ENCODE measurements at places on chromosomes 12 and 14.

DNA sequence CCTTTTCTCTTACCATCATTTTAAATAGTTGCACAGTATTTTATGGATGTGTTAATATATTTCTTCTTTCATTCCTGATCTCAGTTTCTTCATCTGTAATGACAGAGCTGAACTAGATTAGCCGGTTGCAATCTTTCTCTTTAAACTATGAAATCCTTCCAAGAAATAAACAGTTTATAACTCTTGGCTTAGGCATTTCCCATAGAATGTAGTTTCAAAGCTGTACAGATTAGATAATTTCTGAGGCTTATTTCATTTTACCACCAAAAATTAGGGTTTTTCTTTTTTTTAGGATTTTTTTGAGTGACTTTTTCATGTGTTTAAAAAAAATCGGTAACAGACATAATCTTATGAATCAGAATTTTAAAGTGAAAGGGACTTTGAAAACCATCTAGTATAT, 144.0 kb downstream of the RAD51B start:
- no peaks in the 10 kb centered on the region for H3K36me3 ChIP-seq
- H3K27me3 ChIP-seq = no peaks in the 10 kb centered on the region
- H3K4me3 ChIP-seq = no peak overlapping the region
- no peak for DNase-seq

- H3K36me3 ChIP-seq = no peaks in the 10 kb centered on the region
- H3K4me1 ChIP-seq = no peaks in the 10 kb centered on the region
- no peak overlapping the region for H3K4me3 ChIP-seq
- no peaks in the 10 kb centered on the region for H3K27me3 ChIP-seq
- no peak for DNase-seq
Observed at GRCh38 chr14:101255765-101256125, 305.6 kb upstream of the DIO3 start.

DNA sequence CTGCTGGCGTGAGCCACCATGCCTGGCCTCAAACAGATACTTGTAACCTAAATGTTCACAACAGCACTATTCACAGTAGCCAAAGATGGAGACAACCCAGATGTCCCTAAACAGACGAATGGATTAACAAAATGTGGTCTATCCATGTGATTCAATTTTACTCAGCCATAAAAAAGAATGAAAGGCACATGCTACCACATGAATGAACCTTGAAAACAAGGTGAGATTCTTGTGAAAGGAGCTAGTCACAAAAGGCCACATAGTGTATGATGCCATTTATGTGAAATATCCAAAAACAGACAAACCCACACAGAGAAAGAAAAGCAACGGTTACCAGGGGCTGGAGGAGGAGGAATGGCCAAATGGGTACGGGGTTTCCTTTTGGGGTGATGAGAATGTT, 19.6 kb upstream of the P2RX7 start:
- no peak overlapping the region for H3K27ac ChIP-seq
- no peak overlapping the region for H3K4me3 ChIP-seq
- no peaks in the 10 kb centered on the region for H3K36me3 ChIP-seq
- no peaks in the 10 kb centered on the region for H3K27me3 ChIP-seq

DNA sequence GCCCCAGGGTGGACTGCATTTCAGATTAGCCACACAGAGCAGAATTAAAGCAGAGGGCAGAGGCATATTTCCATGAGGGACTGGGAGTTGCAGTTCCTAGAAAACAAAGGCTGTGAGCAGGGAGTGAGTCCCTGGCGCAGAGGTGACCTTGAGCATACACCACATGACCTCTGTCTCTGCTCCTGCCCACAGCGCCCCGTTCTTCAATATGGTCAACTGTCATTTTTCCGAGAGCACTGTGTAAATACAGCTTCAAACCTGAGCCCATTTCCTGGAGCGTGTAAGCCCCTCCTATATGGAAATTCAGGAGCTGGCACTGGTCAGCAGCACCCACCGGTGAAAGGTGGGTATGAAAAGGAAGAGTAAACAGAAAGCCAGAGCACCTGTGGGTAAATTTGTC, 192.2 kb upstream of the PELI2 start:
- H3K4me3 ChIP-seq = no peak overlapping the region
- no peaks in the 10 kb centered on the region for H3K36me3 ChIP-seq
- no peaks in the 10 kb centered on the region for H3K27me3 ChIP-seq
- peak; percentile 51 for DNase-seq
- H3K4me1 ChIP-seq = peaks cover 38% of the 10 kb centered on the region

GRCh38 chr12:77189458-77189857, 124.1 kb upstream of the E2F7 start:
- H3K36me3 ChIP-seq = no peaks in the 10 kb centered on the region
- no peak for DNase-seq
- no peaks in the 10 kb centered on the region for H3K4me1 ChIP-seq
- no peak overlapping the region for H3K27ac ChIP-seq
